ENCODE measurements at places on chromosomes 5 and 9.

GRCh38 chr5:90563108-90563507 is 4.5 kb downstream of the ADGRV1 start:
- DNase-seq: no peak

- no peak for DNase-seq
Measured at GRCh38 chr9:87428659-87429058, 69.0 kb upstream of the DAPK1 start.

- peak; percentile 9 for DNase-seq
Measured at GRCh38 chr5:87195104-87195591, 72.5 kb upstream of the RASA1 start.

DNA sequence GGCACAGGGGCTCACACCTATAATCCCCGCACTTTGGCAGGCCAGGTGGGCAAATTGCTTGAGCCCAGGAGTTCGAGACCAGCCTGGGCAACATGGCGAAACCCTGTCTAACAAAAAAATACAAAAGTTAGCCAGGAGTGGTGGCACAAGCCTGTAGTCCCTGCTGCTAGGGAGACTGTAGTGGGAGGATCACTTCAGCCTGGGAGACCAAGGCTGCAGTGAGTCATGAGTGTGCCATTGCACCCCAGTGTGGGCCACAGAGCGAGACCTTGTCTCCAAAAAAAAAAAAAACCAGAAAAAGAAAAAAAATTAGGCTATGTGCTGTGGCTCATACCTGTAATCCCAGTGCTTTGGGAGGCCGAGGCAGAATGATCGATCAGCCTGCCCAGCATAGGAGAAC is 58.5 kb upstream of the EIF4EBP3 start:
- no peak for DNase-seq

GRCh38 chr9:127455324-127455992 is 4.1 kb downstream of the LRSAM1 start:
- DNase-seq: no peak

DNA sequence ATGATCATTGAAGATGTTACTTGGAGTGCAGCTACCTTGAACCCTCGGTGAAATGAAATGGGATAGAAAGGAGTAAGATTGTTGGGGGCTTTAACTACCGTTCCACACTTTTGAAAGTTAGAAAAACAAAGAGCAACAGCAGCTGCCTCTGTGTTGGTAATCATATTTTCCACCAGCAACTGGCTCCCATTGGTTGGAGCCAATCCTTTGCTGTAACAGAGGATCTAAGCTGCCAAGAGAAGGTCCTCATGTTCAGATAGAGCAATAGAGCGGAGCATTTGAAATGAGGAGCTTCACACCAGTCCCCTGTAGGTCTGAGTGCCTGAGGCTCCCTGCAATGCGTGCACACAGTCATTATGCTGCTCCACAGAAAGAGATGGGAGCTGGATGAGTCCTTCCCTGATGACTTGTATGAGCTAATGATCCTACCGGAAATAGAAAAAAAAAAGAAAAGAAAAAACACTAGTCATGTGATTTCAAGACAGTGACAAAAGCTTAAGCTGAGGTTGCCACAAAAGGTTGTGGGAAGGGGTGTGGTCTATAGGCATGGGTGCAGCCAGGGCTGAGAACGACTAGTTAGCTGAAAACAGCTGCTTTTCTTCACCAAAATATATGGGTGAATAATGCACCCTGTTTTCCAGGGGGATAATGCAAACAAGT is 300.7 kb downstream of the MLLT3 start:
- no peak for DNase-seq

GRCh38 chr9:124450931-124451661 is 845 bp downstream of the ADGRD2 start:
- DNase-seq: no peak

DNA sequence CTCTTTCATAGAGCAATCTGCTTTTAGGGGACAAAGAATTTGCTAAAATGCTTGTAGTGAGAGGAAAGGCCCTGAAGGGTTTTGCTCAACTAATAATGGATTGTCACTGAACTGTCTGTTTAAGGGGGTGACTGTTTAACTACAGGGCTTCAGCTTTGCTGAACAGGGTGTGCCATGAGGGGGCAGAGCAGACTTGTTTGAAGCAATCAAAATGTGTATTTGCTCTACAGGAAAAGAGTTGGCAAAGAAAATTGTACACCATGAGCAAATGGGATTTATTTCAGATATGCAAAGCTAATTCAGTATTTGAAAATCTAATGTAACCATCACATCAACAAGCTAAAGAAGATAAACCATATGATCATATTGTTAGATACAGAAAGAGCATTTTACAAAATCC is 154.3 kb downstream of the GABRG2 start:
- DNase-seq: no peak

GRCh38 chr5:29240379-29240778 is 1953.1 kb upstream of the CDH6 start:
- no peak for DNase-seq

DNA sequence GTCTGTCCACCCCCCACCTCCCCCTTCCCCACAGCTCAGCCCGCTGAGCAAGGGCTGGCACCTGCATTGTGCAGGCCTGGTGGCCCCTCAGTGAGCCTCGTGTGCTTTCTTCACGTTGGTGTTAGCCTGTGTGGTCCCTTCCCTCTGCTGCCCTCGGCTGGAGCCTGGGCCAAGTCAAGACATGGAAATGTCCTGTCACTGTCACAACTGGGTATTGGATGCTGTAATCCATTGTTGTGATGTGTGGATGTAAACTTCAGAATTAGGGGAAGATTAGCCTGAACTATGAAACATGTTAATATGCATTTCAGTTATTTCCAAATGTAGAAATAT is 103.9 kb downstream of the TRIO start:
- no peak for DNase-seq

GRCh38 chr5:32014096-32014745 is 159.9 kb downstream of the GOLPH3 start:
- no peak for DNase-seq

- no peak for DNase-seq
Measured at GRCh38 chr5:60487476-60487875, 212.5 kb downstream of the DEPDC1B start.

- no peak for DNase-seq
Measured at GRCh38 chr5:58722160-58722559, 139.3 kb downstream of the RAB3C start.

DNA sequence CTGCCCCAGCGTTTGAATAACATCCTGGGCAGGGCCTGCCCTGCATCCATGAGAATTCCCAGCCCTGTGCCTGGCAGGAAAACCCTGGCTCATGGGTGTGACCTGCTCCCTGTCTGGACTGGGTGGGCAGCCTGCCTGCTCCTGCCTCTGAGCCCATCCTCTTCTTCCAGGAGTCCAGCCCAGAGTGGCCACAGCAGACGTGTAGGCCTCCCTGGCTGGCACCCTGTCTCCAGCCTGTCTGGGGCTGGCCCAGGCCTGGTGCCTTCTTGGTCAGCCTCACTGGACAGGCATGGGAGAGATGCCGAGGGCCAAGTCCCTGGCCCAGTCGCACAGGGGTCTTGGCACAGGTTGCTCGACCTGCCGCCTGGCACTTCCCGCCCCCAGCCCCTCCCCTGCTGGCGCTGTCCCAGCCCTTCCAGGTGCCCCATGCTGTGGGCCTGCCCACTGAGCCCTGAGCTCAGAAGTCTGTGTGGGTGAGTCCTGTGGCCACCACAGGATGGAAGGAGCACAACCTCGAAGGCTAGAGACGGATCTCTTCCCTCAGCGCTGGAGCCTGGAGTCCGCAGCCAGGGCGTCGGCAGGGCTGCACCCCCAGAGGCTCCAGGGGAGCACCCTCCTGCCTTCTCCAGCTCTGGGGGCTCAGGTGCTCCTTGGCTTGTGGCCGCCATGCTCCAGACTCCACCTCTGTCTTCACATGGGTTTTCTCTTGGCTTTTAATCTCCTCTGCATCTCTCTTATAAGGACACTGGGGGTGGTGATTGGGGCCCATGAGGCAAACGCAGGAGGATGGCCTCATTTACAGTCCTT is 11.8 kb upstream of the COL5A1 start:
- DNase-seq: no peak

- DNase-seq: no peak
Measured at GRCh38 chr9:72092820-72093219, 32.4 kb upstream of the C9orf57 start.

DNA sequence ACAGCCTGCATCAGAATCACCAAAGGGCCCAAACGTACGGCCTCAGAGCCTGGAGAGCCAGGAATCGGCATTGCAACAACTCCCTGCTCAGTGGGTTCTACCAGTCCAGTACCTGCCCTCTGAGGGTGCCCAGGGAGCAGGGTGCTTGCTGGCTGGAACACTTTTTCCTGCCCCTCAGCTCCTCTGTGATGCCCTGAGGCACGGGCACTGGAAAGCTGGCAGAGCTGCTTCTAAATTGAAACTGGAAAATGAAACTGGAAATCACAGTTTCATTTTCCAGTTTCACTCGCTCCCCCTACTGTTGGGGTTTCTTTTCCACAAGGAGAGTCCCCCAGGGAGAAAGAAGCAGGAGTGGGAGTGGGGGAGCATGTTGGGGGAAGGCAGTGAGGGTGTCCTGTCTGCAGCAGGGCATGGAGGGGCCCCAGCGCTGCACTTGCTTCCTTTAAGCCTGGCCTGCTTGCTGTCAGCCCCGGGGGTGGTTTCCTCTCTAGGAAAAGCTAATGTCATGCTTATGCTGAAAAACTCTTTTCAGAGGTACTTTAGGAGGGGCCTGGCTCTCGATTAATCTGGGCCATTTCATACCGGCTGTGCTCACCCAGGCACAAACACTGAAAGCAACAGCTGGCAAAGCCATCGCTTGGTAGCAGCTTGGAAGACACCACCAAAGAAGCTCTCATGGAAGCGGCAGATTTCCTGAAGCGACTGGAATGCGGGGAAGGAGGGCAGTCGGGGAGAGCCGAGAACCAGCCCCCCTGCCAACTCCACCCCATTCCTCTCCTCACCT is 26.2 kb downstream of the IRF1 start:
- DNase-seq: no peak

GRCh38 chr5:90402521-90403255 is 6.9 kb downstream of the CETN3 start:
- DNase-seq: no peak

DNA sequence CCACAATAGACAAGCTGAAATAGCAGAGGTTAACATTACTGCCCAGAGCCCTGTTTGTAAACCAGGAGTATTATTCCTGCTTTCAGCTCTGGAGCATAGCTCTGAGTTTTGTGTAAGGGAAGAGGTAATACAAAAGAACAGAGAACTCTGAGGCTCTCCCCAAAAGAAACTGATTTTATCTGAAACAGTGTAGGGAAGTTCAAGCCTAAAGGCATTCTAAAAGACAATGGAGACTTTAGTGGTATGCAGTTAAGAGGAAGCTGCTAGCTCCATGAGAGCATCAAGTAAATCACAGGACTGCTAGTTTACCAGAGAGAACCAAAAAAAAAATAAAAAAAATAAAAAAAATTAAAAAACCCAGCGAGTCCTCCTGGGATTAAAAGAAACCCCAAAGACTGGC is 146.6 kb upstream of the PCSK5 start:
- DNase-seq: no peak

DNA sequence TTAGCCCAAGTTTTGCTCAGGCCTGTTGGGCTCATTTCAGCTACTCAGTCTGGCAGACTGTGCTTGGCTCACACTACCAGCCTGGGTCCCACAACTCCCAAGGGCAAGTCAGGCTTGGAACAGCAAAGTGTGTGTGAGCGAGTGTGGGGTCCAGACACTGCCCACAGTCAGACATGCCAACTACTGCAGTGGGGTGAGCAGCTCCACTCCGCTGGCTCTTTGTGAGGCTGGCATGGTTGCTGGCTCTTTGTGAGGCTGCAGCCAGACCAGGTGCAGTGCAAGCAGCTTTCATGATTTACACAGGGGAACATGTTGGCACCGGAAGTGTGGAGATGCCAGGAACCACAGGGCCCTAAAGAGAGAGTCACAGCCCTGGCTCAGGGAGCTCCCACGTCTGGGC is 606.7 kb upstream of the FAM174A start:
- DNase-seq: no peak

DNA sequence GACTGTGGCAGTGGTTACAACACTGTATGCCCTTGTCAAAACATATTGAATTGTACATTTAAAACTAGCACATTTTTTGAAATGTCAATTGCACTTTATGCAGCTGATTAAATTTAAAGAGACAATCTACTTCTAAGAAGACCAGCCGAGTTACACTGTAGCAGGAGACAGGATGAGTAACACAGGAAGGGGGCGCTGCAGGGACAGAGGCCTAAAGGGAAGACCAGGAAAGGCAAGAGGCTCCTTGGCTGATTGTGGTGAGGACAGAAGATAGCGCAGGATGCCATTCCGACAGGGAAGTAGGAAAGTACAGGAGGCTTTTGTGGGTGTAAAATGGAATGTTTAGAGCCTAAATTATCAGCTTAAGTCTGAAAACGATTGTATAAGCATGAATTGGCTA is 28.2 kb upstream of the PPP2R2B start:
- DNase-seq: no peak

GRCh38 chr9:28887188-28887884 is 1314.1 kb upstream of the C9orf72 start:
- DNase-seq: no peak

- no peak for DNase-seq
Measured at GRCh38 chr5:87844449-87844848, 424.2 kb downstream of the TMEM161B start.

GRCh38 chr9:5852987-5853386 is 20.1 kb upstream of the ERMP1 start:
- no peak for DNase-seq

- no peak for DNase-seq
Measured at GRCh38 chr9:99039505-99040182, 65.3 kb upstream of the TGFBR1 start.

Data from activated T-cell treated with anti-CD3 and anti-CD28 coated beads for 4 hours (primary cell).